Cardiac ventricle fibroblast (primary cell): ENCODE measurements at places on chromosomes 3 and 15. TPM values are rescaled to one million over a fixed set of nuclear protein-coding genes. Genes with fewer than 3 reads are reported as not detected.

Gene MUSTN1
- not detected in 2 replicates for total RNA-seq

Gene USP13
- 7.6 and 10.0 TPM in 2 replicates for total RNA-seq

Gene PRICKLE2
- 35.1 and 39.5 TPM in 2 replicates for total RNA-seq

Gene CGNL1
- total RNA-seq: 1.7 and 2.0 TPM in 2 replicates

Gene NR2E3
- total RNA-seq: not detected in 2 replicates

Gene MYRIP
- 0.12 and 0.34 TPM in 2 replicates for total RNA-seq

Gene C3orf18
- 7.5 and 10.7 TPM in 2 replicates for total RNA-seq

Gene CADM2
- total RNA-seq: not detected in 2 replicates

Gene CFAP20DC
- total RNA-seq: 0.06 and 0.98 TPM in 2 replicates

Gene ABHD17C
- 6.3 and 10.6 TPM in 2 replicates for total RNA-seq

Gene IGDCC3
- total RNA-seq: not detected in 2 replicates

Gene SEMA7A
- 3.2 and 4.4 TPM in 2 replicates for total RNA-seq

Gene PAK6
- not detected in 2 replicates for total RNA-seq

Gene SPTSSB
- total RNA-seq: 0.44 TPM in 1 of 2 replicates, not detected in the other

Gene RYK
- total RNA-seq: 34.2 and 38.6 TPM in 2 replicates

Gene WDR72
- total RNA-seq: not detected in 2 replicates

Gene XYLB
- total RNA-seq: 3.8 and 8.4 TPM in 2 replicates

Gene ZIC4
- total RNA-seq: not detected in 2 replicates

Gene GPR149
- not detected in 2 replicates for total RNA-seq

Gene CDC25A
- total RNA-seq: 0.87 and 0.93 TPM in 2 replicates

Gene ANKRD63
- total RNA-seq: not detected in 2 replicates

Gene GABRB3
- total RNA-seq: 0.44 and 1.1 TPM in 2 replicates

Gene UPK1B
- total RNA-seq: not detected in 2 replicates

Gene C3orf70
- 0.75 and 1.2 TPM in 2 replicates for total RNA-seq

Gene CCR9
- not detected in 2 replicates for total RNA-seq
